ENCODE measurements at places on chromosomes 4 and X.

- DNase-seq = no peak
- no peak overlapping the region for H3K27ac ChIP-seq
- no peak overlapping the region for H3K4me3 ChIP-seq
- H3K36me3 ChIP-seq = peaks cover 14% of the 10 kb centered on the region
Observed at GRCh38 chr4:113524505-113525186, 236.9 kb downstream of the CAMK2D start.

- H3K27me3 ChIP-seq = peaks cover 5% of the 10 kb centered on the region
- peaks cover 5% of the 10 kb centered on the region for H3K4me1 ChIP-seq
- no peak overlapping the region for H3K27ac ChIP-seq
- no peak overlapping the region for H3K4me3 ChIP-seq
- H3K36me3 ChIP-seq = no peaks in the 10 kb centered on the region
- no peak for DNase-seq
Observed at GRCh38 chrX:24672701-24673190, 21.0 kb upstream of the POLA1 start.

GRCh38 chr4:119184128-119184527, 28.4 kb upstream of the USP53 start:
- H3K27ac ChIP-seq = no peak overlapping the region
- H3K4me3 ChIP-seq = no peak overlapping the region
- no peaks in the 10 kb centered on the region for H3K36me3 ChIP-seq
- H3K27me3 ChIP-seq = no peaks in the 10 kb centered on the region
- H3K4me1 ChIP-seq = peaks cover 2% of the 10 kb centered on the region

- no peaks in the 10 kb centered on the region for H3K4me1 ChIP-seq
- H3K4me3 ChIP-seq = no peak overlapping the region
- peaks cover 2% of the 10 kb centered on the region for H3K36me3 ChIP-seq
- DNase-seq = no peak
Observed at GRCh38 chr4:102223461-102223860, 121.8 kb downstream of the SLC39A8 start.

- H3K27me3 ChIP-seq = peaks cover 9% of the 10 kb centered on the region
- DNase-seq = no peak
- no peak overlapping the region for H3K27ac ChIP-seq
Observed at GRCh38 chr4:48332661-48333060, 8.7 kb upstream of the SLAIN2 start.

DNA sequence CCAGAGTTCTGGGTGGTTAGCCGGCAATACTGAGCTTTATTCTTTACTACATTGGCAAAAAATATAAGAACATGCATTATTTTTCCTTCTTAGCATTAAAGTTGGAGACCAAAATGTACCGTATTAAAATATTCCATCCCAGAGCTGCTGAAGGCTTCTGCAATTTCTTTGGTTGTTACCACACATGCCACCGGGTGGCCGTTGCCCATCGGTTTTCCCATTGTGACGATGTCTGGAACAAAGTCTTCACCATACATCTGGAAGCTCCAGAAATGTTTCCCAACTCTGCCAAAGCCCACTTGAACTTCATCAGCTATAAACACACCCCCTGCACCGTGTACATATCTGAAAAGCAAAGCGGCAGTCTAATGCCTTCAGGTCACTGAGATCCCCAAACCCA, 13.7 kb downstream of the ETNPPL start:
- H3K27ac ChIP-seq = no peak overlapping the region
- DNase-seq = no peak
- H3K4me1 ChIP-seq = no peaks in the 10 kb centered on the region
- H3K36me3 ChIP-seq = no peaks in the 10 kb centered on the region
- H3K4me3 ChIP-seq = no peak overlapping the region

GRCh38 chrX:22026731-22027130, 5.4 kb upstream of the PHEX start:
- H3K4me1 ChIP-seq = peaks cover 8% of the 10 kb centered on the region
- no peak for DNase-seq

DNA sequence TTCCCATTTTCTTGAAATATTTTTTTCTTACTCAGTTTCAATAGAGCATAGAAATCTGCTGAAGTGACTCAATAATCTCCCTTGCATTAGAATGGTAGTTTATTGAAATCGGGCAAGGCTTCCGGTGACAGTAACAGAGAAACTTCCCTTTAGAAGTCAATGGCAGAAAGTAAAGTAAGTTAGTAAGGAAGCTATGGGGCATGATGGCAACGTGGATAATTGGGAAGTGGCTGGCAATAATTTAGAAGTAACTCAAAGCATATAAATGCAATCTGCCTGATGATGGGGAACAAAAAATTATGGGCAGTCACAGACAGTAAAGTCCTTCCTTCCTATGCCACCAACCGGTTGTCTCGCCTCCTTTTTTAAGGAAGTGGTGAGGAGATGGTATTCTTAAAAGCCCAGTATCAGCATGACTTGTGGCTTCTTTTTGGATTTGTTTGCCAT, 7.6 kb downstream of the CYBB start:
- no peak for DNase-seq
- peaks cover 7% of the 10 kb centered on the region for H3K27me3 ChIP-seq
- H3K36me3 ChIP-seq = no peaks in the 10 kb centered on the region

DNA sequence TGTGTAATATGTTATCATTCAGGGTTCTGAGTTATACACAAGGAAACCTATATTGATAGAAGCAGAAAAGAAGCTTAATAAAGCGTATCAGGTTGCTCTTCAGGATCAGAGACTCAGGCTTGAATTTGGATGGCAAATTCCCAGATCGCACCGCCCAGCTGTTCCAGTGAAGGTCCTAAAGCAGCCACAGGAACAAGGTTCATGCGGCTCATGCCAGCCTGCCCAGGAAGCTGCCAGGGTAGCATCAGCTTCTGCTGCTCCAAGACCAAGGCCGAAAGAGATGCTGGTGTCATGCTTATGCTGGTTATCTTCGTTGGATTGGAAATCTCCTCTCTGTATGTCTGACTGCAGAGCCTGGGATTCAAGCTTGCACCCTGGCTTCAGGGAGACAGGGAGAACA, 127.7 kb downstream of the MANBA start:
- peaks cover 16% of the 10 kb centered on the region for H3K36me3 ChIP-seq
- H3K27ac ChIP-seq = no peak overlapping the region
- H3K4me3 ChIP-seq = no peak overlapping the region

GRCh38 chr4:133856731-133857355, 344.7 kb downstream of the PABPC4L start:
- H3K27me3 ChIP-seq = no peaks in the 10 kb centered on the region
- no peaks in the 10 kb centered on the region for H3K4me1 ChIP-seq
- H3K36me3 ChIP-seq = no peaks in the 10 kb centered on the region

DNA sequence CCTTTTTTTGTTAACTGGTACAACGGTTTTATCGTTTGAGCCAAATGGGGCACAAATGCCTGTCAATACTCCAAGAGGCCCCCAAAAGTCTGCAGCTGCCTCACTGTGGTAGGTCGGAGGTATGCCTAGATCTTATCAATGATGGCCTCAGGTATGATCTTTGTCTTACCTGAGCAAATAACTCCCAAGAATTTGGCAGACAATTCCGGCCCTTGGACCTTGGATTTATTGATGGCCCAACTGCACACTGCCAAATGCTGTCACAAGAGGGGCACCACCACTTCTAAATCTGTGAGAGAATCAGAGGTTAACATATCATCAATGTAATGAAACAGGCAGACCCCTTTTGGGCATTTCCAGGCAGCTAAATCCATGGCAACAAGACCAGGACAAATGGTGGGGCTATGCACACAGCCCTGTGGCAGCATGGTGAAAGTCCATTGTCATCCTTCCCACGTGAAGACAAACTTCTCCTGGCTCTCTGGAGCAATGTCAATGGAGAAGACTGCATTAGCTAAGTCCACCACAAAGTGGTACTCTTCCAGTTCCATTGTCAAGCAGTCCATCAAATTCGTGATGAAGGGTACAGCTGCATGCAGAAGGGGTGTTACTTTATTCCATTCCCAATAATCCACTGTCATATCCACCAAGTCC, 28.6 kb downstream of the CXCL13 start:
- DNase-seq = no peak
- no peaks in the 10 kb centered on the region for H3K4me1 ChIP-seq
- H3K36me3 ChIP-seq = no peaks in the 10 kb centered on the region
- H3K27me3 ChIP-seq = peaks cover 4% of the 10 kb centered on the region
- H3K4me3 ChIP-seq = no peak overlapping the region

DNA sequence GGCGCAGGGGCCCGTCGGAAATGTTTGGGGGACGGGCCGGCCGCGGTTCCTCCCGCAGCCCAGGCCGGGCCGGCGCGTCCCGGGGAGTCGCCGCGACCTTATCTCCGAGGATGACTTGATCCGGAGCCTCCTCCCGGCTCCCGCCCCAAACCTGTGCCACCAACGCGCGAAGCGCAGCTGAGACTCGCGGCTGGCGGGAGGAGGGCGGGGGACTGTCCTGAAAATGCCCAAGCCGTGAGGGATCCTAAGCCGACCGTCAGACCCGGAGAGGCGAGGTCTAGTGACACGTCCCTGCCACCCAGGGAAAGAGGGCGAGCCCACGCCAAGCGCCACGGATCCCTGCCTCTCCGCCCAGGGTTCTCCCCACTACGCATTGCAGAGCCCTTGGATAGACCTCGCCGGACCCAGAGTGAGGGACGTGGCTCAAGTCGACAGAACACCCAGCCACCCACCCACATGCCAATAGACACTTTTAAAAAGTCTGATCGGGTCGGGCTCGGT, 26.9 kb downstream of the UTP14A start:
- DNase-seq = peak; percentile 35
- no peak overlapping the region for H3K27ac ChIP-seq
- peaks cover 28% of the 10 kb centered on the region for H3K4me1 ChIP-seq
- peaks cover 4% of the 10 kb centered on the region for H3K36me3 ChIP-seq

GRCh38 chr4:118834960-118835569, 861 bp downstream of the SEC24D start:
- peaks cover 16% of the 10 kb centered on the region for H3K36me3 ChIP-seq
- no peaks in the 10 kb centered on the region for H3K27me3 ChIP-seq
- H3K27ac ChIP-seq = peak overlapping the region; percentile 65
- DNase-seq = peak; percentile 38

DNA sequence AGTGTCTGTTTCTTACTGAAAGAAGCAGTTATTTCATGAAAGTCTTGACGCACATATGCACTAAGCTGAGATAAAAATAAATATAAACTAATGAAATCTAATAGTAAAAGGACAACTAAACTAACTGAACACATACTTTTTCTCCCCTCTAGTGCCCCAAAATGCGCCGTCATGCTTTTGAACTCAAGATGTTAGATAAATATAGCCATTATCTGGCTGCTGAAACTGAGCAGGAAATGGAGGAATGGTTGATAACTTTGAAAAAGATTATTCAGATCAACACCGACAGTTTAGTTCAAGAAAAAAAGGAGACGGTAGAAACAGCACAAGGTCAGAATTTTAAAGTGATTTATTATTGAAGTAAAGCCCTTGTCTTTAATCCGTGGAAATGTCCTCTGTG, 70.2 kb downstream of the DOCK11 start:
- DNase-seq = no peak
- peaks cover 13% of the 10 kb centered on the region for H3K4me1 ChIP-seq
- H3K27ac ChIP-seq = peak overlapping the region; percentile 9
- H3K36me3 ChIP-seq = peaks cover 49% of the 10 kb centered on the region

DNA sequence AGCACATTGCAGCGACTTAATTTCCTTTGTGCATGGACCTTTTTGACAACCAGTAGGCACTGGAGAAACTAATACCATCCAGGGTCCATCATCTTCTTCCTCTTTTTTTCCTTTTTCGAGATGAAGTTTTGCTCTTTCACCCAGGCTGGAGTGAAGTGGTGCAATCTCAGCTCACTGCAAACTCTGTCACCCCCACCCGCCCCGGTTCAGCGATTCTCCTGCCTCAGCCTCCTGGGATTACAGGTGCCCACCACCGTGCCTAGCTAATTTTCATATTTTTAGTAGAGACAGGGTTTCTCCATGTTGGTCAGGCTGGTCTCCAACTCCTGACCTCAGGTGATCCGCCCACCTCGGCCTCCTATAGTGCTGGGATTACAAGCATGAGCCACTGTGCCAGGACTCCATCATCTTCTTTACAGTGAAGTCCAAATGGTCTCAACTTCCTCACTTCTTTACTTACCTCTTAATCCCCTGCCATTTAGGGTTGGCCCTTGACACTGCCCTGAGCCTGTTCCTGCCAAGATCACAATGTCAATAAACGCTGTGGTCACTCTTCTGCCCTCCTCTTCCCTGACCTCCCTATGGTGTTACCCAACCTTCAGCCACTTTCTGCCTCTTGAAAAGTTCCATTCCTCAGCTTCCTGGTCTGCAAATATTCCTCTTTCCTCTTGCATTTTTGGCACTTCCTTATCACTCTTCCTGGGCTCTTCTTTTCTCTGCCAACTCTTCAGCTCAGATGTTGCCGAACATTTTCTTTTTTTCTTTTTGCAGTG, 119.8 kb upstream of the SLC34A2 start:
- H3K27me3 ChIP-seq = peaks cover 8% of the 10 kb centered on the region
- H3K4me1 ChIP-seq = peaks cover 26% of the 10 kb centered on the region
- no peak overlapping the region for H3K4me3 ChIP-seq
- no peak for DNase-seq
- no peaks in the 10 kb centered on the region for H3K36me3 ChIP-seq

GRCh38 chr4:158849681-158850080, 80.9 kb downstream of the FNIP2 start:
- no peak overlapping the region for H3K4me3 ChIP-seq
- peaks cover 12% of the 10 kb centered on the region for H3K4me1 ChIP-seq
- peaks cover 4% of the 10 kb centered on the region for H3K36me3 ChIP-seq
- DNase-seq = no peak

DNA sequence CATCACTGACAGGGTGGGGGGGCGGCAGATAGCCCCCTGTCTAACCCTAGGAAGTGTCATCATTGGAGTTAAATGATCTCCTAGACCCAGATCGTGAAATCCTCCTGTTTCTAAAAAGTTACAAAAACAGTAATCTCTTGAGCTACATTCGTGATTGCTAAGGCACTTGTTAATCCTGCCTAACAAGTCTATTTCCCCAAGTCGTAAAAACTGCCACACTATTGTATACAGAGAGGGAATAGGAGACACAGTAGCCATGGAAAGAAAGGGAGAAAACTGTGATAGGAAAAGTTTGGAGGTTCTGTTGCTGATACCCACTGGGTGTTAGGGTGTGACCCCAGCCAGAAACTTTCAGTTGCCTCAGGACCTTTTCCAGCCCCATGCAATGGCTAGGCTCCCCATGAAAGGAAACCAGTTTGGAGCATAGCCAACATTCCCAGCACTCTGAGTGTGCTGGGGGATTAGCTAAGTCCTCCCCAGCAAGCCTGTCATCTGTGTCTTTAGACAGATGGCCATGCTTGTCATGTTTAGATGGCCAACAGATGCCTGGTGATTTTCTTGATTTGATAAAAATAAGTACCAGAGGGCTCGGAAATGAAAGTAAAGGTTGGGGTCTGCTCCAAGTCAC, 63.3 kb upstream of the ANXA10 start:
- no peaks in the 10 kb centered on the region for H3K27me3 ChIP-seq
- DNase-seq = no peak
- H3K27ac ChIP-seq = no peak overlapping the region
- H3K4me1 ChIP-seq = no peaks in the 10 kb centered on the region

GRCh38 chr4:102575369-102576129, 74.4 kb downstream of the NFKB1 start:
- peak overlapping the region; percentile 3 for H3K27ac ChIP-seq
- no peak for DNase-seq
- peaks cover 20% of the 10 kb centered on the region for H3K36me3 ChIP-seq
- no peak overlapping the region for H3K4me3 ChIP-seq
- peaks cover under 1% of the 10 kb centered on the region for H3K27me3 ChIP-seq
- peaks cover 6% of the 10 kb centered on the region for H3K4me1 ChIP-seq

GRCh38 chr4:182748949-182749348, 168.2 kb downstream of the DCTD start:
- no peaks in the 10 kb centered on the region for H3K27me3 ChIP-seq
- H3K4me3 ChIP-seq = no peak overlapping the region
- peaks cover 4% of the 10 kb centered on the region for H3K4me1 ChIP-seq
- peaks cover 66% of the 10 kb centered on the region for H3K36me3 ChIP-seq

GRCh38 chr4:156038772-156039171, 85.1 kb upstream of the CTSO start:
- no peak for DNase-seq
- no peaks in the 10 kb centered on the region for H3K36me3 ChIP-seq
- H3K4me3 ChIP-seq = no peak overlapping the region
- no peaks in the 10 kb centered on the region for H3K4me1 ChIP-seq
- H3K27ac ChIP-seq = no peak overlapping the region
- H3K27me3 ChIP-seq = no peaks in the 10 kb centered on the region
